Activated T-cell treated with anti-CD3 and anti-CD28 coated beads, Interleukin-2, amount 50 U/mL, for 1 hour (primary cell): ENCODE measurements at places on chromosomes 5 and 9.

GRCh38 chr5:54062958-54063357 is 247.4 kb downstream of the ARL15 start:
- no peak for DNase-seq

GRCh38 chr5:139969318-139969717 is 73.8 kb downstream of the NRG2 start:
- no peak for DNase-seq

GRCh38 chr9:72773570-72773969 is 179.3 kb downstream of the ALDH1A1 start:
- no peak for DNase-seq

- no peak for DNase-seq
Measured at GRCh38 chr5:150431574-150431973, 18.0 kb downstream of the RPS14 start.

GRCh38 chr5:96481009-96481786 is 48.1 kb upstream of the PCSK1 start:
- no peak for DNase-seq

DNA sequence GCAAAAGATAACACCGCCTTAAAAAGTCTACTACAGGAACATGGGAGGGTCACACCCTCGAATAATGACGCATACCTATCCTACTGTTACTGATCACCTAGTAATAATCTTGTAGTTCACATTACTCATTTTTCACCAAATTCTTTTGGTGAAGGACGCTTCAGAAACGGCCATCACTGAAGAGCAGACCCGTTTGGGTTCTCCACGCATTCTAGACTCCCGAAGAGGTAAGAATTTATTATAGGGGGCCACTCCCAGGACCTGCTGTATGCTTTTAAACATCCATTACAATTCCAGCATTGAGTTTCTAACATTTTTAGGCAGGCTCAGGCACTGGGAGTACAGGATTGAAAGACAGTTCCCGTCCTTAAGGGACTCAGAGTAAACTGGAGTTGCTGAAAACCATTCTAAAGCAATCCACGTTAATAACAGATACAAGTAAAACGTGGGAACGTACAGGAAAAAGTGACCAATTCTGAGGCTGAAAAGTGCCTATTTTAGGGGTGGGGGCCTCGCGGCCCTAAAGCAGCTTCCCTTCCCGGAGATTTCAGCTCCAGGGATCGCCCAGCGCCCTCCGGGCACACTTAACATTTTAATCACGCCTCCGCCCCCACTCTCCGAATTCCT is at the start of gene FER:
TSS of gene FER (plus strand) at position 124 of the 627 bp plus-strand sequence. CDS start 50,286 bp downstream, outside the sequence.
- peak; percentile 41 for DNase-seq

GRCh38 chr5:157955541-157956172 is 96.7 kb upstream of the CLINT1 start:
- DNase-seq, result no peak

GRCh38 chr5:9340085-9340484 is 205.8 kb downstream of the SEMA5A start:
- DNase-seq, result no peak

DNA sequence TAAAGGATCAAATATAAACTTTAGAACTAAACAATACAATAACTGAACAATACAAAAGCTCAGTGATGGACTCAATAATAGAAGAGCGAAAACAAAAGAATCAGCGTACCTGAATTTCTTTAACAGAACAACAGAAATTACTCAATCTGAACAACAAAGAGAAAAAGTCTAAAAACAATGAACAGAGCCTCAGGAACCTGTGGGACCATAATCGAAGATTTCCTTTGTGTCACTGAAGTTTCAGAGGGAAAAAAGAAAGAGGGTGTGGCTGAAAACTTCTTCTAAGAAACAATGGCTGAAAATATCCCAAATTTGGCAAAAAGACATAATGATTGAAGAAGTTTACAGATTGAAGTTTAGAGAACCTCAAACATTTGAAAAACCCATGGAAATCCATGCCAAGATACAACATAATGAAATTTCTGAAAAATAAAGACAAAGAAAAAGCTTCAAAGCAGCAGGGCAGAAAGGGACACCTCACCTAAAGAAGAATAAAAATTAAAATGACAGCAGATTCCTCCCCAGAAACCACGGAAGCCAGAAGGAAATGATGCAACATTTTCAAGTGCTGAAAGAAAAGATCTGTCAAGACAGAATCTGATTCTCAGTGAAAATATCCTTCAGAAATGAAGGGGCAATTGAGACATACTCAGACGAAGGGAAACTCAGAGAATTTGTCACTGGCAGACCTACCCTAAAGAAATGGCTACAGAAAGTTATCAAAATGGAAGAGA is 288.8 kb downstream of the ARL15 start:
- DNase-seq, result no peak

DNA sequence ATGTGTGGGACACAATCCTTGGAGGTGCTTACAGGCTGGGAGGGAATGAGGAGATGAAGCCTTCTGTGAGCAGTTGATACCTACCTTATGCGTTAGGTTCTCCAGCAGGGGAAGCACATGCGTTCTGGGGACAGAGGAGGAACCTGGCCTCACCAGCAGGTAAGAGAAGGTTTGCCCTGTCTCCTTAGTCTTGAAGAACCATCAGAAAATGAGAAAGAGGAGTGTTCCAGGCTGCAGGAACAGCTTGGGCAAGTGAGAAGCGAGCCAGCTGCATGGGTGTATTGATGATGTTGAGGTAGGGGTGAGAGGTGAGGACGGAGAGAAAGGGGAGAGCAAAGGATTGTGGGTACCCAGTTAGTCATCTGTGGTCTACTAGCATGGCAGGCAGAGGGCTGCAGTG is 156.9 kb upstream of the MVB12B start:
- no peak for DNase-seq

DNA sequence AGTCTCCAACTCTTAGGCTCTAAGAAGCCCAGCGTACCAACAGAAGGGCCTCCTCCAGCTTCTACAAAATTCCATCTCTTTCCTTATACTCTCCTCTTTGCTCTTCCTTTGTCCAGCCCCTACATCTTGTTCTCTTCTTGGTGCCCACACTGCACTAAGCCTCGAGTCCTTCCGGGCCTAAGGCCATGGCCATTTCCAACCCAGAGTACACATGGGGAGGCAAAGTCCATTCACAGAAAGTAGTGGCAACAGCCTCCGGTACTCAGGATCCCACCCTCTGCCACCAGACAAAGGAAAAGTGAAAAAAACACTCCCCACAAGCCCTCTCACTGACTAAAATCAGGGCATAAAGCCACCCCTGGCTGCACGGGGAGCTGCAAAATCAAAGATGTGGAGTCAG is 60.3 kb downstream of the SAXO1 start:
- DNase-seq, result no peak

- DNase-seq, result no peak
Measured at GRCh38 chr9:265209-265870, 50.7 kb downstream of the DOCK8 start.

- no peak for DNase-seq
Measured at GRCh38 chr9:14393418-14393817, 79.5 kb upstream of the NFIB start.

GRCh38 chr9:86036555-86036954 is 62.8 kb downstream of the GOLM1 start:
- no peak for DNase-seq

GRCh38 chr5:77003246-77003645 is 27.0 kb upstream of the AGGF1 start:
- no peak for DNase-seq

- peak; percentile 44 for DNase-seq
Measured at GRCh38 chr5:66595756-66596635, at the start of gene MAST4. MAST4 (plus strand) TSS chr5:66596393; CDS start chr5:66596656, 263 bp downstream.
